ENCODE measurements at places on chromosomes 5 and 9.

DNA sequence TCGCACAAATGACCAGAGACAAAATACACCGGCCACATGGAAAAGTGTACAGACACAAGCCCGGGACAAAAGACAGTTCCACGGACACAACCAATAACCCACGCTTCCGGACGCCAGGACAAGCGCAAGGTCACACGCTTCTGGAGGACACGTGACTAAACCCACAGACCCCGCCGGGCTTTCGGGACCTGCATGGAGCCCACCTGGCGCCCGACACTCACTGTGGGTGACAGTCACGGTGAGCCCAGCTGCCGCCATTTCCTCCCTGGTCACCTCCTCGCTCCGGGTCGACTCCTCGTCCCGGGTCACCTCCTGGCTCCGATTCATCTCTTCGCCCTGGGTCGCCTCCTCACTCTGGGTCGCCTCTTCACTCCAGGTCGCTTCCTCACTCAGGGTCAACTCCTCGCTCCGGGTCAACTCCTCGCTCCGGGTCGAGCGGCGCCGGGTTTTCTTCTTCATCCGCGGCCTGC is 470 bp downstream of the BAG1 start:
- peak; percentile 11 for DNase-seq

DNA sequence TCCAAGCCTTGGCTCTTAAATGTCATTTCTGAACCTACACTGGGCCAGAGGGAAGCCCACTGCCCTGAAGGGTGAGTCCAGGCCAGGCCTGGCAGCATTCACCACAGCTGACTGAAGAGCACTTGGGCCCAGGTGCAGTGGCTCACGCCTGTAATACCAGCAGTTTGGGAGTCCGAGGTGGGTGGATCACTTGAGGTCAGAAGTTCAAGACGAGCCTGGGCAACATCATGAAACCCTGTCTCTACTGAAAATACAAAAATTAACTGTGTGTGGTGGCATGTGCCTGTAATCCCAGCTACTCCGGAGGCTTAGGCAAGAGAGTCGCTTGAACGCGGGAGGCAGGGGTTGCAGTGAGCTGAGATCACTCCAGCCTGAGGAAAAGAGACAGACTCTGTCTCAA is 5.1 kb downstream of the CCIN start:
- DNase-seq = no peak

DNA sequence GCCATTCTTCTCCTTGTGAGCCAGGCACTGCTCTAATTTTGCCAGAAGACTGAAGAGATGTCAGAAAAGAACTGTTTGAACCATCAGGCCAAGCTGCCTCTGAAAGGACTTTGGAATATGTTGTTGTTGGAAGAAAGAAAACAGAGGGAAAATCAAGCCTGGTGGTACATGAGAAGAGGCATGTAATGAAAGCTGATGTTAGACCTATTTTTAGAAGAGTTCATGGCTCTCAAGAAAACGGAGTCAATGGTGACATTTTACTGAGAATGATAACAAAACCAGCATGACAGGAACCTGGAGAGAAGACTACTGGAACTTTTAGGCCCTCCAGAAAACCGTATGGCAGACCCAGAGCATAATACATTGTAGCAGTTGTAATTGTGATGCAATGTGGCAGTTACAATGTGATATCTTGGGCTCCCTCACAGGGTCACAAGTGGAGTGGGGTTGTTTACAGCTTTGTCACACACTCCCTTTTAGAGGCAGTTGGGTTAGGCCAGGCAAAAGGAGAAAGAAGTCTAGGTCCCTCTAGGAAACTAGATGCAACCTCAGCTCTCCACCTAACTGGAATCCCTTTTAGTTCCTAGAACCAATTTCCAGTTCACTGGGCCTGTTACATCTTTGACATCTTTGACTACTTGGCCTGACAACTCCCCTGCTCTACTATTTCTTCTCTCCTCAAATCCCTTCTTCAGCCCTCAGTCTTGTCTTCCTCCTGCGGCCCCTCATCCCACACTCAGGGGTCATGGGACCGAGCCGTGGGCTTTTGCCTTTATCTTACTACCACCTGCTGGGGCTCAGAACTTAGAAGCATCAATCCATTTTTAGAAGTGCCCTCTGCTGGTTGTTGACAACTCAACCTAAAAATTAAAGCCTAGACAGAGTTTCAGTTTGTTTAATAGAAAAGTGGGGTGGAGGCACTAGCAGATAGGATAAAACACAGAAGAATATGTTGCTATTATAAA is 61.2 kb upstream of the JAK2 start:
- DNase-seq = peak; percentile 22

DNA sequence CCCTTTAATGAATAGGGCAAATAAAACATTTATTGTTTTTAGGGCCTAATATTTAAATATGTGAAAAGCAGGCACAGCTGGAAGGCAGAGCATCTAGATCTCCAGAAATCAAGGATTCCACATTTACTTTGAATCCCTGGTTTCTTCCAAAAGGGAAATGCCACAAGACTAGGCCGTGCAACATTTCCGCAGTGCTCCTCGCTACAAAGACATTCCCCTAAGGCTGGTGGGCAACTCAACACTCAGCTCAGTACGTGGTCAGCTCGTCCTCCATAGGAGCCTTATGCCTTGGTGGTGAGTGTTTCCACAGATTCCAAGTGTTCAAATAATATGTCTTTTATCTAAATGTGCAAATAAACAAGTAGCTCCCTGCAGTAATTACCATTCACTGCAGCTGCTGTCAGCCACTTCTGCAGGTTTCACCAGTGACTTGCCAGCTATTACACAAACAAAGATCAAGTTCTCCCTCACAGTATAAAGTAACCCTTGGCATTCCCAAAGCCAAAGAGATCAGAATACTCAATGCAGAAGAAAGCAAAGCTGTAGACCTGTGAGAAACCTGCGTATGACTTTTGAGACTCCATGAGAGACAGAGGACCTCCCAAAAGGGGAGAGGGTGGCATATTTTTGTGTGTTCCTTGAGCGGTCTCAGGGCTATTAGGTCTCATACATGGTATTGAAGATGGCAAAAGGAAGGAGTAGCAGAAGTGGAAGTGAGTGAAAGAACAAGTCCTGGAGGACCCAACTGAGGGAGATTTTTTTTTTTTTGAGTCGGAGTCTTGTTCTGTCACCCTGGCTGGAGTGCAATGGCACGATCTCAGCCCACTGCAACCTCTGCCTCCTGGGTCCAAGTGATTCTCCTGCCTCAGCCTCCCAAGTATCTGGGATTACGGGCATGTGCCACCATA is 38.0 kb upstream of the TENT2 start:
- no peak for DNase-seq

GRCh38 chr9:72527801-72528195 is 6.4 kb downstream of the TMC1 start:
- no peak for DNase-seq

DNA sequence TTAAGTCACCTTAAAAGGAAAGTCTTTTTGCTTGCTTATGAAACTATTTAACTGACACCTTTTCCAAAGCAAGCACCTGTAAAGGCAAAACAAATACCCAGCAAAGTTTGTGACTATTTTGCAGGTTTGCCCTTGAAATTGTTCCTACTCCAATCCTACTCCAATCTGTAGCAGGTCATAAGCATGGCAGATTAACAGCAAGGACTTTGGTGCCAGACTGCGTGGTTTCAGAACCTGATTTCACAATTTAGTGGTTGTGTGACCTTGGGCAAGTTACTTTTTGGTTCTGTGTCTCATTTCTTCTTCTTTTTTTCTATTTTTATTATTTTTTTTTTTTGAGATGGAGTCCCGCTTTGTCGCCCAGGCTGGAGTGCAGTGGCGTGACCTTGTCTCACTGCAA is 282.1 kb downstream of the RFX3 start:
- no peak for DNase-seq

GRCh38 chr5:96852759-96853158 is 23.5 kb upstream of the ERAP2 start:
- DNase-seq = peak; percentile 71

GRCh38 chr5:107676702-107677101 is 6.0 kb upstream of the EFNA5 start:
- no peak for DNase-seq

DNA sequence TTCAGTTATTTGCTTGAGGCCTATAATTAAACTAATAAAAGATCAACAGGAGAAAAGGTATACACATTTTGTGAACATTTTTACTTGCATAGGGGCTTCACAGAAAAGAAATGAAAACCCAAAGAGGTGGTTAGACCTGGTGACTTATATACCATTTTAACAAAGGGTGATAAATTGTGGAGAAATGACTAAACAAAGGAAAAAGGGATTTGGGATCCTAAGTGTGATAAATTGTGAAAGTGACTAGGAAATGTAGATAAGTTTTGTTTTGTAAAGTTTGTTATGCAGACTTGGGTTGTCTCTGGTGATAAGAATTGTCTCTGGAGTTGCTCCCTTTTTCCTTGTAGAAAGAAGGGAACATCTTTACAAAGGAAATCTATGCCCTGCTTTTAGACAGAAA is 86.1 kb upstream of the ZNF608 start:
- DNase-seq = no peak

GRCh38 chr9:114087721-114088120 is 9.6 kb upstream of the AMBP start:
- DNase-seq = no peak

GRCh38 chr5:152994033-152994680 is 496.3 kb upstream of the GRIA1 start:
- peak; percentile 53 for DNase-seq

GRCh38 chr9:5388026-5388819 is 48.5 kb upstream of the RLN1 start:
- peak; percentile 60 for DNase-seq

DNA sequence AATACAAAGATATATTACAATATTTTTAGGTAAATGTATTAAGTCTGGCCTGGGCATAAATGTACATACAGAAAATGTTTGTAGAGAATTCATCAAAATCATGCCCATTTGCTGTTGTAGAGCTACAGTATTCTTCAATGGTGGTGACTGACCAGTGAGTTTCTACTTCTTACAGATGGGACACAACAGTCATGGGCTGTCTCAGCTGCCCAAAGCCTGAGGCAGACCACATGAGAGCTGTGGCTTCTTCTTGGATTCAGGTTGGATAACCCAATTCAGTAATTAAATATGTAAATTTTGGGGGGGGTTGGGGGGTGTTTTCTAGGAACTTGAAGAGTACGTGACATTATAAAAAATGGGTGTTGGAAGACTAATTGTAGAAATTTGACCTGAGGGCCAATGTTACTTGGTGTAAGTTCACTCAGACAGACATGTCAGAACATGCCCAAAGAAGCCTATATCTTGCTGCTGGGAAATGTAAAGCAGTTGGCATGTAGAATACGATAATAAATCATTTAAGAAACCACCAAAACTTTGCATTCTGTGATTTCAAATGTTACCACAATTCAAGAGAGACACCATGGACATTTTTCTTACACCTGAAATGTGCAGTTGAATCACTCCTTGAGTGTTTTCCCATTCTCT is 17.9 kb downstream of the STARD4 start:
- no peak for DNase-seq

DNA sequence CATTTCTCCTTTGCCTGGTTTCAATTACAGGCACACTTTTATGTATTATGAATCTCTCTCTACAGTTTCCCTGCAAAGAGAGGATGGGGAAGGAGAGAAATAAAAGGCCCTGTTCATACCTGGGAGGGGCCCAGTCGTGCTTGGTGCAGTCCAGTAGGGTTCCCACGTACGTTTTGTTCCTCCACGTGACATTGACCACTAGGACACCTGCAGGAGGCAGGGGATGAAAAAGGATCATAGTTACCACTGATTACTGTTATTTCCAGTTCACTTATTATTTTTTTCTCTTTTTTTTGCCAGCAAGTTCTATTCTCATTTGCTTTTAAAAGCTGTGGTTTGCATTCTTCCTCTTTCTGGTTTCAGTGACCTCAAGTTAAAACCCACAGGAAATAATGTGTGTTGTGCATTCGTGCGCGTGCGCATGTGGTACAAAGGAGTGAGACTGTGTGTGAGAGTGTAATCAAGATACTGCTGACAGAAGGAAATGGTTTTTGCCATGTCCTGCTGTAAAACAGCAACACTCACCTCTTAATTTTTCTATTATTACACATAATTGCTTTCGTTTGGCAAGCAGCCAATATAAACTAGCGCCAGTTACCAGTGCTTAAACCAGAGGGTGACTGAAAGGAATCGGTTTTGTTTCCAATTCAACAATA is 96.8 kb downstream of the ZNF608 start:
- DNase-seq = peak; percentile 97

- DNase-seq = no peak
These were observed 416.5 kb upstream of the POU5F2 start for GRCh38 chr5:94157704-94158539.

GRCh38 chr5:83973925-83974815 is 253.5 kb upstream of the HAPLN1 start:
- no peak for DNase-seq

- DNase-seq = no peak
These were observed 262.5 kb downstream of the GOLPH3 start for GRCh38 chr5:31911291-31912265.

DNA sequence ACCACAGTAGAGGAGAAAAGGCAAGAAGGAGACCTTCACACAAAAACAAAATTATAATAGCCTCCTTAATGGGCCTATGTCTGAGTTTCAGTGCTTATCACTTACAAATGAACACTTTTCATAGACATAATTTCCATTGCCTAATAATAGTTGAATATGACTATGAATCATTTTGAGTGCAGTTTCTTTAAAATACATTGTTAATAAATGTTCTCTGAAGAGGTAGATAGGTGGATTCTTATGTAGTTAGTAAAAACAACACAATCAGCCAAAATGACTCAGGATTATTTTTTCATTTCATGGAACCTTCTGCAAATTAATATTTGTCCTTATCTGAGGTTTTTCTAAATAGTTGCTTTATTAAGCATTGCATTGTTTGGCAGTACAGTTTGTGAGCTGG is 45.6 kb downstream of the DAPK1 start:
- DNase-seq = no peak

DNA sequence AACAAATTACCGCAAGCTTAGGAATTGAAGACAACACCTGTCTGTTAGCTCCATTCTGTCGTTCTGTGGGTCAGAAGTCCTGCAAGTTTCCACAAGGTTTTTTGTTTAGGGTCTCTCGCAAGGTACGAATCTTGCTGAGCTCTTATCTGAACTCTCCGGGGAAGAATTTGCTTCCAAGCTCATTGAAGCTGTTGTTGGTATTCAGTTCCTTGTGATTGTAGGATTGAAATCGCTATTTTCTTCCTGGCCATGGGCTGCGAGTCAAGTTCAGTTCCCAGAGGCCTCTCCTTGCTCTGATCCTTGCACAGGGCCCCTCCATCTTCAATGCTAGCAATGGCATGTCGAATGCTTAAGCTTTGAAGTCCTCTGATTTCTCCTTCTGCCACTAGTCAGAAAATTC is 53.5 kb upstream of the CNTLN start:
- DNase-seq = no peak
